Cardiac atrium fibroblast (primary cell): ENCODE measurements at places on chromosomes 7 and 10. TPM values are rescaled to one million over a fixed set of nuclear protein-coding genes. Genes with fewer than 3 reads are reported as not detected.

FANK1 gene
- total RNA-seq, result 1.3 and 2.5 TPM in 2 replicates

DPP6 gene
- not detected in 2 replicates for total RNA-seq

ODAD2 gene
- total RNA-seq, result not detected in 2 replicates

HABP2 gene
- not detected in 2 replicates for total RNA-seq
